ENCODE measurements at places on chromosomes 4 and X.
A peak's percentile ranks its signal among the peaks of the same experiment; 100 is the strongest.

DNA sequence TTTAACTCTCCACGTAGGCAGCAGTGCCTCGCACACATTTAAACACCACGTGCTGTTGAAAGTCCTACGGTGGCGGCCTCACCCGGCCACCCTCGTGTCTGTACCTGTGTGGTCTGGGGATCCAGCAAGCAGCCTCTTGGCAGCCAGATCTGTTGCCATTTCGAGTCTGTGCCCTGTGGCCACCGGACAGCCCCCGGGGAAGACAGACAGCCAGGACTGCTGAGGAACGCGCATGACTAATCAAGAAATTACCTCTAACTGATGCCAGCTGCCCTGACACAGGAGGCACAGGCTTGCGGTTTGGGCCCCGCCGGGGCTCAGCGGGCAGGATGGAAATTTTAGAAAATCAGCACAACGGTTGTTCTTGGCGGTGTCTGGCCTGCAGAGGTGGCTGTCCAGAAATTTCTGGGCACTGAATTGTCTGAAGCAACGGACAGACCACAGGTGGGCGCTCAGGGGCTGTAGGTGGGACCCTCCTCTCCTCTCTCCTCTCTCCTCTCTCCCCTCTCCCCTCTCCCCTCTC, 15.6 kb upstream of the ASMTL start:
- DNase-seq, result peak; percentile 65

- no peak for DNase-seq
Measured at GRCh38 chrX:45762699-45763647, 562.3 kb upstream of the DIPK2B start.

DNA sequence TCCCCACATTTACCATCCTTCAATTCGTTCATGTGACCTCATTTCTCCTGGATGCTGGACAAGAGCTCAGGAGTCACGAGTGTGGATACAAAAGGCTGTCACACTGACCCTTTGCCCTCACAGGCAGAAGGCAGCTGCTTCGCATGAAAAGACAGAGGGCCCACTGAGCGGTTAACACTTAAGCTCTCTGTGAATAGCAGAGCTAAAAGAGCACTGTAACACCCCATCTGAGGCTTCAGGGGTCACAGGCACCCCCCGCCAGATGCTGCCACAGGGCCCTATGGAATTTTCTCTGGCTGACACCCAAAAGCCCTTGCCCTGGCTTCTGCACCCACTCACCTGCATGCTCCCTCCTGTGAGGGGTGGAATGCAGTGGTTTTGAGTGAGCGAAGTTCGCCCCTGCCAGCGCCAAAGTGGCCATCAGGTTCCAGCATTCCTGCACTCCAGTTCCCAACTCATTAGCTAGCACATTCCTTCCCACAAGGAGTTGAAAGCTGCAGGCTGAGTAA, 360.9 kb downstream of the PPP3CA start:
- DNase-seq, result no peak

DNA sequence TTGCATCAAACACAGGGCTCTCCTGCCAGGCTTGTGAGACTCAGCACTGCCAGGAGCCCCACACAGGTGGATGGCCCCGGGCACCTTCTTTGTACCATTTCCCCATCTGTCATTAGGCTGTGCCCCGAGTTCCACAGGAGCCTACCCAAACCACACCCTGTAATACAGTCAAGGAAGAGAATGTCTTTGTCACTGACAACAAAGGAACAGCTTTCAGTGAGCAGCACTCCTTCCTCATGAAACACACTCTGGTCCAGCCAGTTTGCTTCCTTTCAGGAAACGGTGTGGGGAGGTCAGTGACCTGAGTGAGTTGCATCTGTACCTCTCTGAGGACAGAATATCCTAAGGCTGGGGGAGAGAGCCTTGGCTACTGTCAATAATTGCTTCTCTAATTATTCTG, 53.7 kb downstream of the LNX1 start:
- DNase-seq, result no peak

DNA sequence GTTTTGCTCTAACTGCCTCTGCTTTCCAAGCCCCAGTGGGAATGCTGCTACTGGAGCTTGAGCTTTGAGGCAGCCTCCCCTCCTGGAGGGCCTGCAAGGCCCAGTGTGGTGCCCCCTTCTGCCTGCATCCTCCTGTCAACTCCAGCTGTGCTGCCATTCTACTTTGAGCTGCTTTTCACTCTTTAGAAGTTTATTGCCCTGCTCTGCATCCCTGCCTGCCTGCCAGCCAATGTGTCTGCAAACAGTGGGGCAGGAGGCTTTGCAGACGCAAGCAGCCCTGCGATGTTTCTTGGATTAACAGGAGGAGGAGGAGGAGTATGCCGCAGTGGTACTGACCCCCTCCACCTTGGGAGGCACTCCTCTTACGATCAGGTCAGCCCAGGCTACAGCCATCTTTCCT, 16.4 kb downstream of the TMEM31 start:
- DNase-seq, result no peak

DNA sequence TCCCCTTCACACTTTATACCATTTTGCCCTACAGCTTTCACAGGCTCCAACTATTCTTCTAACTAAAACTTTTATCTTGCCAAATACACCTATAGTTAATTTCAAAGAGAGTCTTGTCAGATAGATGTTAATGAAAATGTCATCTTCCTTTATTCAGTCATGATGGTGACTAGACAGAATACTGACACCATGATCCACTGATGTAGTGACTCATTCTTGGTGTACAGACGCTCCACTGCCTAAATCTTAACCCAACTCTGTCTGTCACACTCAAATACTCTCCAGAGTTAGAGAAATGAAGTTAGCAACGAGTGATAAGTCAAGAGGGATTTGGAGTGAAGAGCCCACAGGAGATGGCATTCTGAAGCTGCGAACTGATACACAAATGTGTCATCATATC, 32.1 kb upstream of the HDAC8 start:
- DNase-seq, result no peak

Data from vagina (tissue), 2 donors.